ENCODE measurements at places on chromosomes 5 and 9.

DNA sequence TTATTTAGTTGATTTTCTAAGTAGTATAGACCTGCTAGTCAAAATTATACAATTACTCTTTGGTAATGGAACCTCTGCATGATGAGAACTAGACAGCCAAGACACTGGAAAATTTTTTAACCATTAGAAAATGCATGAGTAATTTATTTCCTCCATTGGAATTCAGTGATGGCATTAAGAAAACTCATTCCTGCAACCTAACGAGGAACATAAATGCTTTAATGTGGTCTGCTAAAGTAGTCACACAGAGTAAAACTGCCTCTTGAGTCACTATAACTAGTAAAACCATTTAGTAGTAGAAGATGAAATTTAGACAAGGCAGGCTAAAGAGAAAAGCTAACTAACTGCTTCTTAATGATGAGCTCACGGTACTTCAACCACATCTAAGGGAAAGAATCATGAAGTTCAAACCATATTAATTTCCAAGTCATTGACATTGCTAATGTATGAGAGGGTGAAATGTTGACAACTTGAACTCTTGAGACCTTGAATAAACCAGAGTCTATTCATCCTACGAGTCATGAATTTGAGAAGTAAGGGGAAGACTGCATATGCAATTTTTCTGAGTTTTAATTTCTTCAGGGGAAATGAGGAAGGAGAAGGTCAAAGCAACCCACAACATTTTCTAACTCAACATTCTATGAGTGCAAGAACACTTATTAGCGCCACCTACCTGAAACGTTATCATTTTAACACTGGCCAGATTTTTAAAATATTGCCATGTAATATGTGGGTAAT, 74.4 kb downstream of the GLIS3 start:
- DNase-seq, result peak; percentile 10

DNA sequence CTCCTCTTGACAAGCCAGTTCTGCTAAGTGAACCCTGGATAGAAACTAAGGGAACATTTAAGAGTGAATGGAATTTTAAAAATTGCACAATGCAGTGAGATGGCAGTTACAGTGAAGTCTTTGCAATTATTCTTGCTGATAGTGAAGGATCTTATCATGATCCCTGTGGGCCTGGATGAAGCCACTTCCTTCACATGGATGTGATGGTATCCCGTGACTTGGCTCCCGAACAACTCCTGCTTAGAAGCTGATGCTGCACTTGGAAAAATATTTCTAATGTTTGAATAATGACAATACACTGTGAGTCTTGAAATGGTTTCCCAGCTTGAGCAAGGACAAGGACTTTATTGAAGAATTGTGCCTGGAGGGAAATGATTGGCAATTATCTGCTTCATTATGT, 49.2 kb upstream of the NTRK2 start:
- DNase-seq, result no peak

- DNase-seq, result peak; percentile 15
Observed at GRCh38 chr5:154214371-154215106, 24.0 kb downstream of the GALNT10 start.

DNA sequence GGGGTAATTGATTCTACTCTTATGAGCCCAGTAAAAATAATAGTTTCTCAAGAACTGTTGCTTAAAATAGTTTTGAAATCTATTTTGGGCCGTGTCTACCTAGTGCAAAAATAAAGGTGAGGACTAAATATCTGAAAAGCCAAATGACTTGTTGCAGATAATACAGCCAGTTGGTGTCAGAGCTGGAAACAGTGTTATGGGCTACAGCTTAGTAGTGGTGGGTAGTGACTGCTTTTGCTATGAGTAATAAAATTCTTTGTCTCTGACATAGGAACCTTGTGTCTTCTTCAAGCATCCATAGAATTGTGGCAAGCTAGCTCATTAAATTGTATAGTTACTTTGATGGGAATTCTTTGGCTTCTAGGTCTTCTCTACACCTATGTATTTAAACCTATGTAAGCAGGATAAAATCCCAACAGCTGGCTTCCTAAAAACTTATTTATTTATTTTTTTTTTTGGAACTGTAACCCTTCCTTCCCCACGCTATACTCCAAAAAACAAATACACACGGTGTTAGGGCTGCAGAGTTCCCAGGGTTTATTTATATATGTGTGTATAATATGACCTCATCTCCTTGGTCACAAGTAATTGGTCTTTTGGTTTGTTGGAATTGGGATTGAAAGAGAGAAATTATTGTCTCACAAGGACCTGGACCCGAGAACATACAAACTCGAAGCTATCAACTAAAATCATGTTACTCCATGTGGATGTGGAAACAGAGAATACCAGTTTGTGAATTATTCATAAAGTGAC, 138.0 kb downstream of the NUDT12 start:
- no peak for DNase-seq

- no peak for DNase-seq
Observed at GRCh38 chr9:114289571-114290481, 33.1 kb upstream of the ORM1 start.

GRCh38 chr9:32877103-32877502, 93.8 kb downstream of the TMEM215 start:
- DNase-seq, result no peak

DNA sequence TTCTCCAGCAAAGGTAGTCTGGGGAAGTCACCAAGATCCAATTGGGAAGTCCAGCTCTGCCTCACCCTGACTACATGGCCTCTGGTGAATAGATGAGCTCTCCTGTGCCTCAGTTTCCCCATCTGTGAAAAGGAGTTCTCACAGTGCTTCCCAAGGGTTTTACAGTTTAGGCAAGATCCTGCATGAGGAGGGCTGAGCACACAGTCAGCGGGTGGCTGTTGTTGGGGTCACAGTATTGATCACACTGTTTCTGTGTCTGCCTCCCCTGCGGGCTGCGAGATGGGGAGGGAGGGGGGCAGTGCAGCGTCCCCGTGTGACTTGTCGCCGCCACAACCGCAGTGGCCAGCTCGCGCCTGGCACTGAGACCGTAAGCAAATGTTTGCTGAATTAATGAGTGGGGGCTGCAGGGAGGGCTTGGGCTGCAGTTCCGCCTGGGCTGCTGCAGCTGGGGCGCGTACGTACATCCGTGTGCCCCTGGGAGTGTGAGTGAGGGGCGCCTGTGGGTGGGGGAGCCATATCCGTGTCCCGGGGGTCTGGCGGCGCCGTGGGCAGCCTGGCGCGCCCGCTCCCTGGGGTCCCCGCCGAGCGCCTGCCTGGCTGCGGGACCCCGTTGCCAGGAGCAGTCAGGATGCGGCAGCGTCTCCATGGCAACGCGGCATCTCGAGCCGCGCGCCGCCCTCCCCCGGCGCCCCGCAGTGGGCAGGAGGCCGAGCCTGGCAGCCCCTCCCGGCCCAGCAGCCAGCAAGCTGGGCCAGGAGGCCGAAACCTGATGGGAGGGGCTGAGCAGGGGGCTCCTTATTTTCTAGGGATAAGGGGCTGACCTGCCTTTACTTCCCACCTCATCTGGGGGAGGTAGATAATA, 31.4 kb upstream of the PSD2 start:
- DNase-seq, result no peak

- no peak for DNase-seq
Observed at GRCh38 chr9:2673161-2673560, 44.1 kb upstream of the KCNV2 start.

- DNase-seq, result no peak
Observed at GRCh38 chr5:6291961-6292360, 86.4 kb downstream of the MED10 start.
